ENCODE measurements at places on chromosomes 11 and 22. TPM values are rescaled to one million over a fixed set of nuclear protein-coding genes. Genes with fewer than 3 reads are reported as not detected.

The AP1B1 gene
- total RNA-seq: 75.0 TPM

- no peaks in the 10 kb centered on the region for H3K36me3 ChIP-seq
- no peaks in the 10 kb centered on the region for H3K27me3 ChIP-seq
- no peak overlapping the region for H3K27ac ChIP-seq
- no peak overlapping the region for H3K4me3 ChIP-seq
- DNase-seq: no peak
Measured at GRCh38 chr11:22471385-22471784, 133.2 kb downstream of the SLC17A6 start.

DNA sequence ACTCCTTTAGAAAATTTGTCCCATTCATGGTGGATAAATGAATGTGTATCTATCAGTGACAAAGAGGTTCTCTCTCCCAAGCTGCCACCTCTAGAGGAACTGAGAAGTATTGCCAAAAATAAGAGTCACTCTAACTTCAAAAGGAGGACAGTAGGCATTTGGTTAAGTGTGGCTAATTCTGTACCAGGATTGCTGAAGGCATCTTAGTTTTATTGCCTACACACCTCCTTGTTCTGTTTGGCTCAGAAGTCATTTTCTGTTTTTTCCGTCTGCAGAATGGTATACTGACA, 189.0 kb upstream of the MPPED2 start:
- H3K4me3 ChIP-seq: no peak overlapping the region
- no peak for DNase-seq
- no peak overlapping the region for H3K27ac ChIP-seq
- H3K27me3 ChIP-seq: no peaks in the 10 kb centered on the region

GRCh38 chr11:114522818-114523217, 36.9 kb downstream of the NXPE1 start:
- no peaks in the 10 kb centered on the region for H3K36me3 ChIP-seq
- H3K27me3 ChIP-seq: no peaks in the 10 kb centered on the region
- H3K4me1 ChIP-seq: no peaks in the 10 kb centered on the region
- no peak overlapping the region for H3K4me3 ChIP-seq
- DNase-seq: no peak

Measured in CD8-positive, alpha-beta memory T cell (primary cell).